Pancreas (tissue), 10 donors: ENCODE measurements at places on chromosomes 1 and 21. TPM values are rescaled to one million over a fixed set of nuclear protein-coding genes. Genes with fewer than 3 reads are reported as not detected.

DNA sequence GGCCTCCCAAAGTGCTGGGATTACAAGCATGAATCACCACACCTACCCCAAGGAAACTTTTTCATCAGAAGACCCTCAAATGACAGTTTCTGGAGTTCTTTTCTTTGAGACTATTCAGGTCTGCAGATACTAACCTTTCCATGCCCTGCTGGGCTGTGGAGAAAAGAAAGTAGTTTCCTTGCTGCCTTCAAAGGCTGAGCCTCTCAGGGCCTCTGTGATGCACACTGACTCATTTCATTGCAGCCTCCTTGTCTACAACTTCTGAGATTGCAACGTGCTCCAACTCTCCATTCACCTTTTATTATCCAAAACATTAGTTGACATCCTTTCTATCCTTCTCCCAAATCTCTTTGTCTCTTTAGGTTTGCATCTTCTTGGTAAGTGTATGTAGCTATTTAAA is 8.8 kb upstream of the SAMSN1 start:
- DNase-seq = no peak

GRCh38 chr1:56249234-56249633 is 330.1 kb downstream of the PLPP3 start:
- no peak for DNase-seq

GRCh38 chr1:100719490-100719889 is at the start of gene VCAM1:
TSS of gene VCAM1 (plus strand) at chr1:100719742. CDS start at chr1:100719861, 119 bp downstream.
- DNase-seq = no peak

- DNase-seq = no peak
Observed at GRCh38 chr1:50237056-50237455, 128.3 kb downstream of the ELAVL4 start.

- DNase-seq = no peak
Observed at GRCh38 chr1:48673332-48674105, 103.2 kb downstream of the BEND5 start.

DNA sequence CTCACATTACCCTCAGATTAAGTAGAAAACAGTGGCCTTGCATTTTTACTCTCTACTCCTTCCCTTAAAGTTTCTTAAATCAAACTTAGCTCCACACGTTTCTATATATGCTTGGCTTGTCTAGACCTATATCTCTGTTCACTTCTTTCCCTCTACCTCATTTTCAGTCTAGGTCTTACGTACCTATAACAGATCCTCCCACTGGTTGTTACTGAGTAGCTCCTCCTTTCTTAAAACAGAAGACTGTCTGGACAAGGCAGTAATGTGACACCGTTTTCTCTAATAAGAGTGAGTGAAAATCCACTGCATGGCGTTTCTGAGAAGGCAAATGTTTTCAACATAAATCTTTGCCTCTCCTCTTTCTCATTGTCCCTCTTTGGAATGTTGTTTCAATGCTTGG is 211.7 kb upstream of the POGK start:
- DNase-seq = no peak

TCEANC2 gene
- 2.0 TPM for total RNA-seq

OR2L8 gene
- not detected for total RNA-seq

BRDT gene
- total RNA-seq = not detected
